Ammon's horn (tissue), 1 donor: ENCODE measurements at places on chromosomes 5 and 9.

DNA sequence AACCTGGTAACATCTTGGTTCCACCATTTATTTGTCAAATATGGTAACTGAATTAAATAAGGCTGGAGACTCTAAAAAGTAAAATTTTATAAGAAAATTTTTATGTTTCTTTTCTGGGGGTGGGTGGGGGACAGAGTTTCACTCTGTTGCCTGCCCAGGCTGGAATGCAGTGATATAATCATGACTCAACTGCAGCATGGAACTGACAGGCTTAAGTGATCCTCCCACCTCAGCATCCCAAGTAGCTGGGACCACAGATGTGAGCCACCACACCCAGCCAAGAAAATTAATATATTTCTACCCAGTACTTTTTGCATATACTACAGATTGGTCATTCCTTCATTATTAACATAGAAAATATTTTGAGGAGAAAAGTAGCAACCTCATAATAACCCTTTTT is 216.9 kb downstream of the DEPDC1B start:
- DNase-seq: no peak

DNA sequence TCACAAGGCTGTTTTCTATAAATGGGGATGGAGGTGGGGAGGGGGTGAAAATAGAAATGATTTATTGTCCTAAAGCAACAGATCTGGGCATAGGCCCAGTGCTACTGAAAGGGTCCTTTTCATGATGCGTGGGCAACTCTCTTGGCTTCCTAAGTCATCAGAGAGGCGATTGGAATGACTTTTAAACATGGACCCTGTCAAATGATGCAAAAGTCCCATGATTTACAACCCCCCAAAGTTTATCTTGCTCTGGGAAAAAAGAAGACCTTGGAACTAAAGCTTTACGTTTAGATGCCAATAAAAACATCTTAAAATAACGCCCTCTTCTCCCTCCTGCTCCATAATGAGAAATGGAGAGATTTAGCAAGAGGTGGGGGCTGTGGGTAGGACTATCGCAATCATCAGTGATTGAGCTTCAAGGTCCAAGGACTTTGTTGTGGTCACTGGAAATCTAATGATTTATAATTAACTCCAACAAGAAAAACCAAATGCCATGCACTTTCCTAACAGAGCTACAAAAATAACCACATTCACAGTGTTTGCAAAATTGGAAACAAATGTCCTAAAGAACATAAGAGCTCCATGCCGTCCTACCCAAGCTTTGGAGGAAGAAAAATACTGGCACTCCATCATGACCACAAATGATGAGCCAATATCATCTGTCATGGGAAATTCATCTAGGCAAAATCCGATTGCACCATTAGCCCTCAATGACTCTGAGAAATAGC is 167.5 kb upstream of the CLINT1 start:
- DNase-seq: peak; percentile 51

DNA sequence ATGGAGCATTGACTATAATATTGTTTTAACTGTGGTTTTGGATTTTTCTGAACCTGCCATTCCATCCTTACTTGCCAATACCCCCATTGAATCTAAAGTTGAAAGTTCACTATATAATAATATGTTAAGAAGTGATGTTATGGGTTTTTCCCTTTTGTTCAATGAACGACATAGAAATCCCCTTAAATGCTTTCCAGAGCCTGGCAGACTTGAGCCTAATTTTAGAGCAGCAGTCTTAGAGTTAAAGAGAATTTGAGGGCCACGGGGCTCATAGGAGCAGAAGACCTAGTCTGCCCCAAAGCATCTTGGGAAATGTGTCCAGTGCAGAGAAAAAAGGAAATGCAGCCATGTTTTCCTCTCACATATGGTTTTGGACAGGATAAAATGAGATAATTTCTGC is 146.1 kb upstream of the SLC44A1 start:
- DNase-seq: no peak

GRCh38 chr9:128706045-128706444 is 3.7 kb downstream of the PKN3 start:
- DNase-seq: no peak

DNA sequence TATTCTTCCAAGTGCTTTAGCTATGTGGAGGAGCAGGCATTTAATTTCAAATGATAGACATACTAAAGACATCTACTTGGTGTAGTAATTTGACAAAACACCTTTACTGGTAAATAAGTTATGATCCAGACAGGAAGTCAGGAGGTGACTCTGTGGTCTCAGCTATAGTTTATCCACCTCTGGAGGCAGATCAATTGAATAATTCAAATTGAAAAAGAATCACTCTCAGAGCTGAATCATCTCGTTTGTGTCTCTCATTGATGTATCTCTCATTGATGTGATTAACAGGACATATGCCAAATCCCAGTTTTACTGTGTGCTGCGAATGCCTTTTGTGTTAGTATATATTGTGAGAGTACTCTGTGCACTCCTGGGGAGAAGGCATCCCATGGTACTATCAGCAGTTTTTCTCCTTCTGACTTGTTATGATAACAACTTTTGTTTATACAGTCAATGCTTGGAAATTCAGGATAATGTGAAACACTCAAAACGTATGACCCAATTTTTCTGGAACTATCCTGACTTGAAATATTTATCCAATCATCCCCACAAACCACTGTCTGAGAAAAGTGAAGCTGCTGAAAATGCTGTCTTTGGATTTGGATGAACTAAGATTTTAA is 48.5 kb upstream of the DAB2 start:
- DNase-seq: no peak

DNA sequence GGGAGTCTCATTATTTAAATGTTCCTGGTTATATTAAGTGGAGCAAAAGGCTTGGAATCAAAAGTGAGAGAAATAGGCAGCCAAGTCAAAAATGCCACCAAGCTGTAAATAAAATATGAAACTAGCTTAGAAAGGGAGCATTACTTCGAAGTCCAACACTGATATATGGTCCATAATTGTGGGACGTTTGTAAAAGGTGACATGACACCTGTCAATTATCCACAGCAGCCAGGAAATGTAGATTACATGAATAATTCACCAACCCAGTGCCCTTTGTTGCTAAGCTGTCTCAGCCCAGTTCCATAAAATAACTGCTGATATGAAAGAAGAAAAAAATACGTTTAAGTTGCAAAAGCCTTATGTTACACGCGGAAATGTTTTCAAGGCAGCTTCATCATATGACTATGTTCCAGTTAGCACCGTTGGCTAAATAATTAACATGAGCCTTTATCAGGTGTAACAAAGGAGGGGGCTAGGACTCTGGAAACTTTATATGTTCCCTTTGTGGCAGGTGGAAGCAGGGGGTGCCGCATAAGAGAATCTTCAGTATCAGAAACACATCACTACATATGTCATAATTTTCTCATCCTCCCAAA is 39.9 kb upstream of the ZSWIM6 start:
- DNase-seq: no peak

DNA sequence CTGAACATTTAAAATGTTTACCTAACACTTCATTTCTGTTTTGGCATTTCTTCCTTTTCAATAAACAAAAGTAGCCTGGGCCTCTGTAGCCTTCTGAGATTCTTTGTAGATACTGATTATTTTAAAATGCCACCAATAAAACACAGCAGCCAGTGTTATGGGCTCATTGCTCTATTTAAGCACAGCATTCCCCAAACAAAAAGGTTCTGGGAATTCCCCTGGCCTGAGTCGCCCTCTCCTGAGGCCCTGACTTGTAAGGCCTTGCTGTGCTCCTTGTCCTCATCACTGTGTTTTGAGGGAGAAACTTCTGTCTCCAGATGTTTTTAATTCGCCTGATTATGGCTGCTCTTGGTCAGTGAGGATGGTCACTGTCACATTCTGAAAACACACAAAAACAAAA is 33.0 kb upstream of the CTXN3 start:
- no peak for DNase-seq

GRCh38 chr5:77397686-77398292 is 94.3 kb downstream of the WDR41 start:
- no peak for DNase-seq

DNA sequence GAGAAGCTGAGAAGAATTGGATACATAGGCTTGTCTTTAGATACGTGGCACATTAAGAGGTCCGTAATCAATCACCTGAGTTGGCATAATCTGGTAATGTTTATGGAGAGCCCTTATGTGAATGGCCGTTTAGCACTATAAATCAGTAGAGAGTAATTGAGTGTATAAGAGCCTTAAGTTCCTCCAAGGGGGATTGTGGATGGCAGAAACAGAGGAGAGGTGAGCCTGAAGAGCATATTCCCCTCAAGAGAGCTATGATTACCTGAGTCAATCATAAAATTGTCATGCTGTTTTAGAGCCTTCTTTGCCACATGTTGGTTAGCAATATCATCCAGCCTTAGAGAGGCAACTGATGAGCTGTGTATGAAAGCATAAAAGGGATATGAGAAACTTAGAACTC is 58.8 kb downstream of the FOCAD start:
- DNase-seq: no peak

DNA sequence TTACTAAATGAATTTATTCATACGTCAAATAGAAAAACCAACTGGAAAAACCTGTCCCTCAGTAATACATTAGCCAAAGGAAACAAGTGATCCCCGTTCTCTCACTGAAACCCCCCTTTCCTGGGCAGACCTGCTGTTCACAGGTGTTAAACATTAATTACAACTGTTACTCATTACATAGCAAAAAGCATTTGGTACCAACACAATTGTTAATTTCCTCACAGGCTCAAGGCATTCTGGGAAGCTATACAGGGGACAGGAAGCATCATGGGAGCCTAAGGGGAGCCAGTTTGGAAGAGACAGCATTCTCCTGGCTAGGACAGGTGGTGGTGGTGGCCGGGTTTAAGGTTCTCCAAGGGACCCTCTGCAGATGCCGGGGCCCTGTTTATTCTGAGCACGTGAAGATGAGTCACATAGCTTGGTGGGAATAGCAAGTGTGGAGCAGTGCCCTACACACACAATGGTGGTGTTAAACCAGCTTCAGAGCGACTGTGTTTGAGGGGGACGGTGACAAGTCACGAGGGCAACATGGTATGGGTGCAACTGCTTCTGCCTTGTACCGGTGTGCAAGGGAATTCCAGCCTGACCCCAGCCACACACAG is 62.6 kb upstream of the SLC25A51 start:
- no peak for DNase-seq

GRCh38 chr5:142726188-142726731 is 40.4 kb upstream of the FGF1 start:
- no peak for DNase-seq
